ENCODE measurements at places on chromosomes 4 and X.

DNA sequence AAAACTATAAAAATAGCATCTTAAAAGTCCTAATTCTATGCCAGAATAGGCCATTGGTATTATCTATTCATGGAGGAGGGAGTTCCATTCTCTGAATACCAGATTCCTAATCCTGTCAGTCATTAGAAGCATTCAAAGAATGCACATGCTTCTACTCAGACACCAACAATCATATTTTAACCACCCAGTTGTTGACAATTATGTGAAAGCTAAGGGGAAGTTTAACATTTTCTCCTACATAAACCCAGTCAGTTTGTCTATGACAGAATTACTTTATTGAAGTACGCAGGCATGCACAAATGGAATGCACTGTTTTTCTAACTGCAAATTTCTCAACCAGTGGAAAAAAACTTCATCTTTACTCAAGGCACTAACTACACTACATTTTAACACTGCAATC lies 69.6 kb upstream of the MTNR1A start:
- DNase-seq: no peak

- DNase-seq: no peak
Observed at GRCh38 chr4:107734120-107734519, 14.1 kb upstream of the PAPSS1 start.

DNA sequence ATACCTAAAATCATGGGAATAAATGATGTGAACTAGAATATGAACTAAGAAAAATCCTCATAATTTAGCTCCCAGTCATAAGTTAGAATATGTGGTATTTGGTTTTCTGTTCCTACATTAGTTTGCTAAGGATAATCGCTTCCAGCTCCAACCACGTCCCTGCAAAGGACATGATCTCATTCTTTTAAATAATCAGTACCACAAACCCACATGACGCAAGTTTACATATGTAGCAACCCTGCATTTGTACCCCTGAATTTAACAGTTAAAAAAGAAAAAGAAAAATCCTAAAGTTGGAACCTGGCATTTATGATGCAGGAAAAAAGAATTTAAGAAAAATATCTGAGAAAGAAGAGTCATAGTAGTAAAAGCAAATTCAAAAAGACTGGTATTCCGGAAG lies 13.3 kb downstream of the UBA6 start:
- no peak for DNase-seq

DNA sequence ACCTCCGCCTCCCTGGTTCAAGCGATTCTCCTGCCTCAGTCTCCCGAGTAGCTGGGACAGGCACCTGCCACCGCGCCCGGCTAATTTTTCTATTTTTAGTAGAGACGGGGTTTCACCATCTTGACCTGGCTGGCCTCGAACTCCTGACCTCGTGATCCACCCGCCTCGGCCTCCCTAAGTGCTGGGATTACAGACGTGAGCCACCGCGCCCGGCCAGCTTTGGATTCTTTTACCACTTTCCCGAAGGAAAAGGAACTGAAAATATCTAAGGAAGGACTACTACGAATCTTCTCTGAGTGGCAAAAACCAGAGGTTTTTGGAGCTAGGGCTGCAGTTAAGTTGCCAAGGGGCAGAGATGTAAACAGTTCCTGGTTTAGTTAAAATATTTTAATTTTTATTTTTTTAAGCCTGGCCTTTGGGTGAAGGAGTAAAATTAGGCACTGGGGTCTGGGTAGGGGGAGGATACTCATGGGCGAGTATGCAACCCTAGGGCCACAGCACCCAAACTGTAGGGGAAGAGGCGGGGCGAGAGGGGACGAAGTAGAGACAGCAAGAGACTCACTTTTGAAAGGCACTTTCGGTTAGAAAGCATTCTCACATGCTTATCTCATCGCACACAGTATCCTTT lies 525 bp upstream of the CISD2 start:
- no peak for DNase-seq

DNA sequence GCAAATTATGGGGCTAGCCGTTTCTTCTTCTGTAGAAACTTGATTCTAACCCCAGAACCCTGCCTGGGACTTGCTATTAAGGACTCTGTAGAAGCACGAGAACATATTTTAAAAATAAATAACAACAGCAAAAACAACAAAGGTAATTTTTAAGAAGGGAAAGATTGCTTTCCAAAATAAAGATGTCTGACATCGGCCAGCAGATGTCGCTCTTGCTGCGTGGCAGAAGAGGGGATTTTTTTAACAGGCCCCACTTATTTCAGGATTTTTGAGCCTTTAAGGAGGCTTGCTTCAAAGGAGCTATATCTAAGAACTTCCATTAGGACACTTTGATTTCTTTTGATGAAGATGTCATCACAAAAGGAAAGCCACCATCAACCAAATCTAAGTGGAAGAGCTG lies 62.8 kb upstream of the EGFL6 start:
- peak; percentile 49 for DNase-seq

DNA sequence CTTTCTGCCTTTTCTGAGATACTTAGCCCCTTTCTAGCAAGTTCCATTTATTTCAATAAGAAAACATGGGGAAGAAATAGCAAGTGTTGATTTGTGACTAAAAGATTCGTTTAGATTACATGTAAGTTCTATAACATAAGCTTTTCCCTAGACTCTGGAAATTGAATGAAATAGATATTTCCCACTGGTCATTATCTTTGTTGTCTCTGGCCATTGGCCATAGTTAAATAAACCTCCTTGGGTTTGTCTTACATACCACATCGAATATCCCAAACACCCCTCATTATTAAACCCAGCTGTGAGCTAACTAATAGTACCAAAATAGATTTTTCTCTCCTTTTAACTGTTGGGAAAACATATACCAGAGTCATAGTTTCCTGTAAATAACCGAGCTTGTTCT lies 534.8 kb downstream of the IQCM start:
- DNase-seq: no peak

- DNase-seq: peak; percentile 10
Observed at GRCh38 chr4:114384629-114385028, 214.0 kb upstream of the UGT8 start.
